ENCODE measurements at places on chromosomes 3 and 15.
A peak's percentile ranks its signal among the peaks of the same experiment; 100 is the strongest.

GRCh38 chr15:83794209-83794608 is 140.3 kb downstream of the ADAMTSL3 start:
- no peak for DNase-seq

DNA sequence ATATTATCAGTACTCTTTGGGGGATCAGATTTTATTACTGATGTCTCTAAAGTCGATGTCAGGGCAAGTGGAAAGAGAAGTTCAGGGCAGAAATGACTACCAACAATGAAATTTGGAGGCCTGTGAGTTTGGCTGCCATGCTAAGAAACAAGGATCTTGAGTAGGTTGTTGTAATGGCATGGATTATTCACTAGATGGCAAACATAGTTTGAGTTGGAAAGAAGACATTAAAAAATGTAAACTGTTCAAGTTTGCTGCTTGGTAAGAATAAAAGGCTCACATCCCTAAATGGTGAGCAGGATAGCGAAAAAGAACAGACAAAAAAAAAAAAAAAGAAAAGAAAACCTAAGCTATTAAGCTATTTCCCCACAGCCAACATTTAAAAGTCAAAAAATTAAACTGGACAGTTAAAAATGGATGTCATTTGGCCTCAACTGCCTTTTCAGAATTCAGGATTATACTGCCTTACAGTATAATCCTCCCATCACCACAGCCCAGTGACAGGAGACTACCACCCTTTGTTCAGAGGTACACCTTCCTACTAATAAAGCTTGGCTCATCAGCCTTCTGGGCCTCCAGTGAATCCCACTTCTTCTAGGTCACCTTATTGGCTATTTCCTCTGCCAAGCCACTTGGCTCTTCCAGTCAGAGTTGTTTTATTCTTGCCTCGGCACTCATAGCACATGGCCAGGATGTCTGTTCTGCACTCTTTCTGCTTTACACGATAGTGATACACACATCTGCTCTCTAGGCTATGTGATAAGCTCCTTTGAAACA is 163.7 kb downstream of the PLD1 start:
- DNase-seq = peak; percentile 77

- DNase-seq = no peak
Measured at GRCh38 chr15:85430406-85431204, 50.2 kb downstream of the AKAP13 start.

GRCh38 chr15:61314427-61314826 is 85.3 kb upstream of the RORA start:
- no peak for DNase-seq

- no peak for DNase-seq
Measured at GRCh38 chr3:171980578-171981270, 58.7 kb upstream of the FNDC3B start.

- no peak for DNase-seq
Measured at GRCh38 chr3:54307566-54308180, 185.3 kb downstream of the CACNA2D3 start.

- DNase-seq = no peak
Measured at GRCh38 chr3:133855002-133855370, 40.7 kb downstream of the RAB6B start.

DNA sequence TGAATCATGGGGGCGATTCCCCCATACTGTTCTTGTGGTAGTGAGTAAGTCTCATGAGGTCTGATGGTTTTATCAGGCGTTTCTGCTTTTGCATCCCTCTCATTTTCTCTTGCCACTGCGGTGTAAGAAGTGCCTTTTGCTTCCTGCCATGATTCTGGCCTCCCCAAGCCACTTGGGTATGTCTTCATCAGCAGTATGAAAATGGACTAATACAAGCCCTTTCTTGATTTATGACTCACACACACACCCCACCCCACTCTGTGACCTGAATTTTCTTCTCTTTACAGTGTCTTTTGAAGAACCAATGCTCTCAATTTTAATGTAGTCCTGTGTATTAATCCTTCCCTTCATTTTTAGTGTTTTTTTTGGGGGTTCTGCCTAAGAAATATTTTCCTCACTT is 244.8 kb downstream of the PLCL2 start:
- no peak for DNase-seq

GRCh38 chr15:78272316-78272715 is 8.0 kb downstream of the DNAJA4 start:
- no peak for DNase-seq

GRCh38 chr3:14804835-14805780 is 13.7 kb upstream of the FGD5 start:
- no peak for DNase-seq

DNA sequence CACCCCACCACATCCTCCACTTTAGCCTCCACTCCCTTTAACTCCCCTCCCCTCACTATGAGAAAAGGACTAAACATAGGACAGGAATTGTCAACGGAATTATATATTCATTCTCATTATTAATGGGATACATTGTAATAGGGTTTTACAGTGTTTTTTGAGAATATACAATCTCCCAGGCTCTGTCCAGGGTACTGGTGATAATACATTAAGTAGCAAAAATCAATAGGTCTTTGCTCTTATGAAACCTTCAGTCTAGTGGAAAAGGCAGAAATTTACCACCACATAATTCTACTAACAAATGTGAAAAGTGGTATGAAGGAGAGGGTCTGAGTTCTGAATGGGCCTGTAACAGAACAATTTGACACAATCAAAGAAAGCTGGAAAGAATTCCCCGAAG is 28.2 kb upstream of the IGSF11 start:
- no peak for DNase-seq

DNA sequence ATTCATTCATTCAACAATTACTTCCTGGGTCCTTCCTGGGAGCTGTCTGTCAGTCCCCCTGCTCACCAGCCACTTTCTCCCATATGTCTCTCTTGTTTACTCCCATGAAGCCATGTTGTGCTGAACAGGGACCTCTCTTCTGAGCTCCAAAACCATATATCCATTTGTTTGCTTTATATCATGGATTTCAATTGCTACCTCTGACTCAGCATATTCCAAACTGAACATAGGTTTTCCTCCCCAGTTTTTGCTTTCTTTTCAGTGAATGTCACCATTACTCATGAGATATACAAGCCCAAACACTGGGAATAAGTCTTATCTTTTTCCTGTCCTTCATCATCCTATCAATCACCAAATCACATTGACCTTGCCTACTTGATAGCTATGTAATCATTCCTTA is 152.5 kb upstream of the P2RY1 start:
- DNase-seq = no peak

- no peak for DNase-seq
Measured at GRCh38 chr3:146818866-146819265, 213.7 kb upstream of the PLSCR5 start.

GRCh38 chr3:7205962-7206361 is 345.0 kb downstream of the GRM7 start:
- no peak for DNase-seq

- DNase-seq = no peak
Measured at GRCh38 chr3:128076483-128077201, 24.4 kb downstream of the SEC61A1 start.

All from T47D (cell line).